ENCODE measurements at places on chromosomes 16 and 17.

GRCh38 chr17:33506889-33507650, 214.0 kb upstream of the ASIC2 start:
- no peak for DNase-seq

- DNase-seq, result peak; percentile 62
Observed at GRCh38 chr17:34542700-34543336, 36.6 kb upstream of the TMEM132E start.

GRCh38 chr16:25063102-25063501, 47.9 kb upstream of the ARHGAP17 start:
- peak; percentile 37 for DNase-seq

DNA sequence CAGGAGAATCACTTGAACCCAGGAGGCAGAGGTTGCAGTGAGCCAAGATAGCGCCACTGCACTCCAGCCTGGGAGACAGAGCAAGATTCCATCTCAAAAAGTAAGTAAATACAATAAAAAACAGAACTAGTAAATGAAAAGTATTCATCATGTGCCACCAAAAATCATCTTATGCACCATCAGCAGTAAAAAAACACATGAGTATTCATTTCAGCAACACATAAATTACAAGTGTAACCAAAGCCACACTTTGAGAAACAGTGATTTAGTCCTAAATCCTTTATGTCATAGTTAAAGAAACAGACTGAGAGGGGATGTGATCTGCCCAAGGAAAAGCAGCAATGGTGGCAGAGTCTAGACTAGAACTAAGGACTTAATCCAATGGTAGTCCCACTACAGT, 13.0 kb downstream of the DCUN1D3 start:
- DNase-seq, result no peak

- no peak for DNase-seq
Observed at GRCh38 chr17:32565401-32565800, 78.6 kb downstream of the CDK5R1 start.

DNA sequence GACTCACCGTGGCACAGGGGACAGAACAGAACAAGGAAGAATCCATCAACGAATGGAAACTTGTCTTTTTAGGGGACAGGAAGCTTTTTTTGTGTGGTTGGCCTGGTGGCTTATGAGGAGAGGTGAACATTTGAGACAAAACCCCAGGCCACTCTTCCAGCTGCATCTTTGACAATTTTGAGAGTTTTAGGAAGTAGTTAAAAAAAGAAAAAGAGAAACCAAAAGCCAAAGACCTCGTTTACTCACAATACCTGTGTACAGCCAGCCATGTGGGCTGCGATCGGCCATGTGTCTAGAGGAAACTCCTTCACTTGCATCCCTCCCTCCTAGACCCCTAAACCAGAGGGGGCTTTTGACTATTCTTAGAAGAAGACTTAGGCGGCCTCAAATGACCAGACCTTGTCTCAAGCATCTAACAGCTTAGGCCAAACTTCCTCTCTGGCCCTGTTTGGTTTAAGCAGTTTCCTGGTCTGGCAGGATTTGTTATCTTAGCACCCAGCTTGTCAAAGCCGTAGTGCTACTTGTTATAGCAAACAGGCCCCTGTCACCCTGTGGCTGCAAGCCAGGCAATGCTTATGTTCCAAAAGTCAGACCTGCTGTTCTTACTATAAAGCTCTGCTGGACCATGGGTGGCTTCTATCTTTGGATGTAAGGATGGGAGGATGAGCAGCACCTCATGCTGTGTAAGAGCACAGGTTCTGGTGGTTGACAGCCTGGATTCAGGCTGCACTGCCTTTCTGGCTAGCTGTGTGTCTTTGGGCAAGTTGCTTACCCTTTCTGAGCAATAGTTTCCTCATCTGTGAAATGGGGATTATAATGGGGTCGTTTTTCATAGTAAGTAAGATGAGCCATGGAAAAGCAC, 17.7 kb downstream of the KSR1 start:
- DNase-seq, result peak; percentile 88

DNA sequence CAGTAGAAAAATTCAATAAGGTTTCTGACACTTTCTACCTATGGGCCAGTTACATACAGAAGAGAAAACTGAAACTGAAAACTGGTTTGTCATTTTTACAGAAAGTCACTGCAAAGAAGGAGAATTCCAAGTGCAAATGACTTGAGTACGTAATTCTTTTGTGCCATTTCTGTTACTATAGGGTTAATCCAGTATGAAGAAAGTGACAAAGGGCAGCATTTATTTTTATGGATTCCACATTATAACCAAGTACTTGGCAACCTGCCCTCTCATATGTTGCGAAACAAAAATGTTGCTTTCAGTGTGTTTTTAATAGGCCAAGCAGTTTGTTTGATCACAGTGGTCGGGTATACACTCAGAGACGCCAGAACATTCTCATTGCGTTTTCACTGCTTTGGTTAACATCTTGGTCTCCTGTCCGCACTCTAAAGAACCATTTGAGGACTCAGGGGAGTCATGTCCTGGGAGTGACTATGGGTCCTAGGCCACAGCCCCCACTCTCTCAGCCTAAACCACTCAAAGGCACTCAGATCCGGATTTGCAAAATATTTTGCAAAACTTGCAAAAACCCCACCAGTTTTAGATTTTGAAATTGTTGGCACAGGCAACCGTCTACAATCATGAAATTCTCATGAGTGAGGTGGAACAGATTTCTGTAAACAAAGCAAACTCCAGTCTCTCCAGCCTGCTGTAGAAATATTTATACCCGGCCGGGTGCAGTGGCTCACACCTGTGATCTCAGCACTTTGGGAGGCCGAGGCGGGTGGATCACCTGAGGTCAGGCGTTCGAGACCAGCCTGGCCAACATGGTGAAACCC, 15.4 kb upstream of the HELZ start:
- no peak for DNase-seq

DNA sequence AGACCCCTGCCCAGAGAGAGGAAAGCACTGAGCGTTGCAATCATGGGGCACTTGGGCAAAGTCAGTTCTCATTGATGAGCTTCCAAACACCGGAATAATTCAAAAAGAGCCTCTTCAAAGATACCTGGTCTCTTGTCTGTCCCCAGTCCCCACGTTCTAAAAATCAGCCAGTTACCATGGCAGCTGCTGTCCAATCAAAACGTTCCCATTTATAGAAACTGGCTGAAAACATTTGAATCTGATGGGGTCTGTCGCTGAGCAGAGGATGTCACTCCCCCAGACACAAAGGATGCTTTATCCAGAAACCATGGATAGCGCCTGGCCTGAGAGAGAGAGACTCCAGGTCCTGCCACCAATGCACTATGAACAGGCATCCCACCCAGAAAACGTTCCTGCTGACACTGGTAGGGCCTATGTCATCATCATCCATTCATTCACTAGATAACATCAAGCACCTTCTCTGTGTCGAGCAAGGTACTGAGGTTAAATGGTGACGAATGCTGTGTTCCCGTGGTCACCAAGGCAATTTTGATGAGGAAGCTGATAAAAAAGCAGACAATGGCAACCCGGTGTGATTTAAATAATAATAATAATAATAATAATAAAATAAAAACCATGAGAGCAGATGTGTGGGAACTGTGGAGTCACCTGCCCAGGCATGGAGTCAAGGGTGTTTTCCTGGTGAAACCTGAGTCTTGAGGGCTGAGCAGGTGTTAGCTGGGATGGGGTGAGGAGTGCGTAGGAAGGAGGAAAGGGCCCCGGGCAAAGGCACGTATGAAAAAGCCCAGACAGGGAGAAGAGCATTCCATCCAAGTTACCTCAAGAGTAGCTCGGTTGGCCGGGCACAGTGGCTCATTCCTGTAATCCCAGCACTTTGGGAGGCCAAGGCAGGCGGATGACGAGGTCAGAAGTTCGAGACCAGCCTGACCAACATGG, 19.0 kb upstream of the CALB2 start:
- DNase-seq, result no peak

DNA sequence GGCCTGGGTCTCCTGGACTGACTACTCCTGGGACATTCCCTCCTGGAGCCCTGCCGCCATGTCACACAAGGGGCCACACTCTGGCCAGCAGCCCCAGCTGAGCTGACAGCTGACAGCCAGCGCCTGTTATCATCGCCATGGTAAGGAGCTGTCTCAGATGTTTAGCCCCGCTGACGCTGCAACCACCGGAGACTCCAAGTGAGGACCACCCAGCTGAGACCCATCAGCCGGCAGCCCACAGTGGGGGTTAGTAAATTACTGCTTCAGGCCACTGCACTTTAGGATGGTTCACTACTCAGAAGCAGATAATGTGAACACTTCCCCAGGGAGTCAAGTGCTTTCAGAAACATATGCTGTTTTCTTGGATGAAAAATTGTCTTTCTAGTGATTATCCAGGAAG, 14.6 kb upstream of the SPHK1 start:
- no peak for DNase-seq

DNA sequence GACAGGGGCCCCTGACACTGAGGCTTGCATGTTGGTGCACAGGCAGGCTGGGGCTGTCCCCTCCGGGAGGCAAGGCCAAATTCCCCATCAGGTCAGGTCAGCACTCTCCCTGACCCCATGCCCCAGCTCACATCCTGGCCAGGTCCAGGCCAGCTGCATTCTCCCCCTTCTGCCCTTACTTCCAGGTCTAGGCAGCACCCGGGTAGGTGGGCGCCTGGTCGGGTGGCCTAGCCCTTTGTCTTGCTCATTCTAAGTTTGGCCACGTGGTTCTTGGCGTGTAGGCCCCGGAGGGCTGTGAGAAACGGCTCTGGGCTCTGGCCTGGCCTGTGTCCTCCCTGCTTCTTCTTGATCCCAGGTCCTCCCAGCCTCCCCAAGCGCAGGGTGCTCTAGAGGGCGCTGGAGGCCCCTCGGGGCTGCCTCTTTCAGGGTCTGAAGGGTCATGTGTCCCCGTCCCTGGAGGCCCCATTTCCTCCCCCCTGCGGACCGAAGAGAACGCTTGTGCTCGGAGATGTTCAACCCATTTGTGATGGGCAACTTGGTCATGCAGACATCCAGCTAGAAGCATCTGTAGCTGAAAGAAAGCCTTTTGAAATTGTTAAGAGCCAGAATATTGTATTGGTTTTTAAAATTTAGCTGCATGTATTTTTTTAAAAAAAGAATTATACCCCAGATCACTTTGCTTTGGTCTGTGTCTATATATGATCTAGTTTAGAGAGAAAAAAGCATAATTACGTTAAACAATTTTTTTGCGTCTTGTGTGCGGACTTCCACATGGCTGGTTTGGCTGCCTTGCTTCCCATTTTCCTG, 6.7 kb downstream of the BAHCC1 start:
- DNase-seq, result no peak

GRCh38 chr16:16988963-16989362, 481.8 kb downstream of the XYLT1 start:
- DNase-seq, result no peak

DNA sequence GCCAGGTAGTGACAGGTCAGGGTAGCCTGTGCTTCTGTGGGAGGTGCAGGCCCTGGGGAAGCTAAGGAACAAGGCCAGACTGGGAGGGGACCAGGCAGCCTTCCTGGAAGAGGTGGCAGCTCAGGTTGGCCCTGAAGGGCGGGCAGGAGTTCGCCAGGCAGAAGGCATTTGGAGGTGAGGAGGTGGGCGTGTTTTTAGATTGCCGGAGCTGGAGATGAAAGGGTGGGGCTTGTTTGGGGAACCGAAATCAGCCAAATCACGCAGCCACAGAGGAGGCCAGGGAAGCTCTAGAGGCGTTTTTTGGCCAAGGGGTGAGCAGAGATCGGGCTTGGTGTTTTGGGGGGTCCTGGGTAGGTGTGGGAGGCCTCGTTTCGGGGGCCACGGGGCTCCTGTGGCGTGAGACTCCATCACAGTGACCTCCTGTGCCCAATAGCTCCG, 7.6 kb downstream of the ADCY7 start:
- peak; percentile 68 for DNase-seq

- DNase-seq, result no peak
Observed at GRCh38 chr17:60293580-60294335, 98.2 kb downstream of the USP32 start.

- DNase-seq, result peak; percentile 12
Observed at GRCh38 chr17:49003557-49004511, 6.6 kb downstream of the IGF2BP1 start.

DNA sequence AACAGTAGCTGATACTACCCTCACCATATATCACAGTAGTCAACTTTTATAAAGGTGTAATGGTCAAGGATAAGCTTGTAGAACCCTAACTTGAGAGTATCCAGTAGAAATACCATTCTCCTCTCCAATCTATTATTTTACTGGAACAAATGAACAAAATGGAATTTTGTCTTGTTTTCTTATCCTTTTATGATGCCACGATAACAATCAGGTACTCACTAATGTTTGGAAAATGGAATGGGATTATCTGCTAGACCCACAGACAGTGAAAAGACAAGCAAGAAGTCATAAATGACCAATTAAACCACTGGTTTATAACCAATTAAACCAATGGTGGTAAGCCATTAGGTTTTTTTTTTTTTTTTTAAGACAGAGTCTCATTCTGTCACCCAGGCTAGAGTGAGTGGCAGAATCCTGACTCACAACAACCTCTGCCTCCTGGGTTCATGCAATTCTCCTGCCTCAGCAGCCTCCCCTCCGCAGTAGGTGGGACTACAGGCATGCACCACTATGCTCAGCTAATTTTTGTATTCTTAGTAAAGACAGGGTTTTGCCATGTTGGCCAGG, 10.4 kb downstream of the GPATCH8 start:
- no peak for DNase-seq

GRCh38 chr17:39775031-39775430, 37.3 kb downstream of the GRB7 start:
- no peak for DNase-seq

- peak; percentile 14 for DNase-seq
Observed at GRCh38 chr17:16007439-16007838, 7.8 kb downstream of the TTC19 start.

GRCh38 chr16:79390481-79391051, 210.0 kb downstream of the MAF start:
- DNase-seq, result no peak

GRCh38 chr17:8133941-8134340, 10.0 kb upstream of the HES7 start:
- DNase-seq, result no peak

DNA sequence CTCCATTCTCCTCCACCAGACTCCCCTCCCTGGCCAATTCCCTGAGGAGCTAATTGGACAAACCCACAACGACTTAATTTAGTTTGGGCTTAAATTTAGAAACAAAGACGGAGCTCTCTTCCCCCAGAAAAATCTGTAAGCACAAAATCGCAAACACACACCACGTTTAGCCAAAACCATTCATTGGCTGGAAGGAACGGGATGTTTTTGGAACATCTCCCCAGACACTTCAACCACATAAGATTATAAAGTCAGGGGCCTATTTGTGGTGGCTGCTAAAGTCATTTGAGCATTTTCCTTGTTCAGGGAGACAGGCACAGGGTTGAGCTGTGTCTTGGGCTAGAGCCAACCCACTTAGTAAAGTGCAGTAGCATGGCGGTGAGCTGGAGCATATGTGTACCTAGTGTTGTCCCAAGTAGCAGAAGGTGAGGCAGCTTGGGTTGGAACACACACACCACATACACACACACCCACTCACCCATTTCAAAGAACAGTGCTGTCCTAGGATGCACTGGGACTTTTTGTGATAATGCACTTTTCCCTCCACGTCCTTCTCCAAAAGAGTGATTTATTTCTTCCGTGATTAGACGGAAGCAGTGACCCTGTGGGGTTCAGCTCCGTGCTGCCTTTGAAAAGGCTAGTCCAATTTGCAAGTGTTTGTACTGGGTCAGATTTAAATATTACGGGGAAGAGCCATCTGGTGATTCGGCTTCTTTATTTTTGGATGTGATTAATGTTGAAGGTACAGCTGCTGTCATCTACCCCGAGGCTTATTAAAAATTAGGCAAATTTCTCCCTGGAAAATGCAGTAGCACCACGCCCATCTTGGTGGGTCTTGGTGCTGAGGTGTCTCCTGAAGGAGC, 32.2 kb downstream of the ELAC2 start:
- no peak for DNase-seq
